Body of pancreas (tissue), 4 donors: ENCODE measurements at places on chromosomes 4 and X. TPM values are rescaled to one million over a fixed set of nuclear protein-coding genes. Genes with fewer than 3 reads are reported as not detected.

DNA sequence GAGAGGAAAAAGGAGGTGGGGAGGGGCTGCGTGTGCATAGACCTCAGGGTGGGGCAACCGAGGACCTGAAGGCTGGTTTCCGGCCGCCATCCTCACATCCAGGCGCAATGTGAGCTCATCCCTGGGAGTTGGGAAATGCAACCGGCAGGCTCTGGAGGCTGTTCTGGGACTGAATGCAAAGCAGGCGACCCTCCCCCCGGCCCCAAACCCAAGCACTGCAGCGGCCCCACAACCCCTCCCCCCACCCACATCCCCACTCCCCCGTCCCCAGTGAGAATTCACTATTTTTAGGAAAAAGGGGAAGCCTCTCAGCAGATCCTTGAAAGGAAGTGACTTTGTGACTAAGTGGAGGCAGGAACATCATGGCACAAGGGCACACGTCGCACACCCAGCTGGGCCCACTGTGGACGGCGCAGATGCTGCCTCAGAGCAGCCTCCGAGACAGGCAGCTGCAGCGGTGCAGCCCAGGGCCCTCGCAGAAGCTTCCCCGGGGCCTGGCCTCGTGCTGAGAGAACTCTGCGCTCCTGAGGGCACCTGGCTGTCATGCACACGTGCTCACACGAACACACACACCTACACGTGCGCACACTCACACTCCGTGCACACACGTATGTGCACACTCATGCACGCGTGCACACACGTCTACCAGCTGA is 1.3 kb upstream of the PDE6B start:
- no peak for DNase-seq

DNA sequence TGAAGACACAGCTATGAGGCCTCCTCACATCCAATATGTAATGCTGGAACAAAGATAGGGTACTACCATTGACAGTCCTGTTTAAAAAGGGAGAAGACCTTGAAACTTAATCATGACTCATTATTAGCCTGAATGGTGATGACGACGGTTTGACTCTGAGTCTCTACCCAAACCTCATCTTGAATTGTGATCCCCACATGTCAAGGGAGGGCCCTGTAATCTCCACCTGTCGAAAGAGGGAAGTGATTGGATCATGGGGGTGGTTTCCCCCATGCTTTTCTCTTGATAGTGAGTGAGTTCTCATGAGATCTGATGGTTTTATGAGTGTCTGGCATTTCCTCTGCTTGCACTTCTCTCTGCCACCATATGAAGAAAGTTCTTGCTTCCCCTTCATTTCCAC is 395.3 kb upstream of the CPEB2 start:
- DNase-seq, result no peak

DNA sequence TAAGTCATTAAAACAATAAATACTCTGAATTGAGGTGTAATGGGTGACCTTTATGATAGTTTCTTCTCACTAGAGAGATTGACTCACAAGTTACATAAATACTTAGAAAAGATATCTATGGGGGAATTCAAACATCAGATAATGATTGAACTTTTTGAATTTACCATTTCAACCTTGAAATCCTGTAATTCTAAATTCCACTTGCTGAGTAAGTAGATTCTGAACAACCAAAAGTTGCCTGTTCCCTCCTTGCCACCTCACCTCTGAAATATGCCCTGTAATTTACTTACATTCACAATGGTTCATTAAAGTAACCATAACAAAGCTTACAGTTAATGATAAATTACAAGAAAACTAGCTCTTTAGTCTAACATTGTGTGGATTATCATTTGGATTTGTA is 43.3 kb upstream of the SLC39A8 start:
- no peak for DNase-seq

- no peak for DNase-seq
Measured at GRCh38 chr4:105797225-105797624, 88.6 kb downstream of the GSTCD start.

Gene PHOX2B
- not detected for total RNA-seq
